H9 (cell line): ENCODE measurements at places on chromosomes 13 and 19.

- DNase-seq: no peak
Measured at GRCh38 chr19:5839065-5840017, at the start of gene FUT6. TSS of gene FUT6 (minus strand) at chr19:5839702. CDS start at chr19:5832567, 7,135 bp downstream.

DNA sequence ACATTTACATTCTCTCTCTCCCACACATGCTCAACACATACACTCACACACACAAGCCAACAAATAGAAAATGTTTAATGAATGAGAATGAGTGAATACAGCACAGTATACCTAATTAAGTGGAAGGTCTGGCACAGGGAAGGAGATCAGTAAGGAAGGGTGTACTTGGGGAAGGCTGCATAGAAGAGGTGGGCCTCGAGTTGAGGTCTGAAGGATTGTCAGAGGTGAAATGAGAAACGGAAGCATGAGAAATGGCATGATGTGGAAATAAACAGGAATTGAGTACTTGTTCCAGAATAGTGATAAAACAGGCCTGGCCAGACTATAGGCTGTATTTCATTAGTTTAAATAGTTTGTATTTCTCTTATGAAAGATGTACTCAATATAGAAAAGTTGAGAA is 136.2 kb downstream of the FLT1 start:
- no peak for DNase-seq

DNA sequence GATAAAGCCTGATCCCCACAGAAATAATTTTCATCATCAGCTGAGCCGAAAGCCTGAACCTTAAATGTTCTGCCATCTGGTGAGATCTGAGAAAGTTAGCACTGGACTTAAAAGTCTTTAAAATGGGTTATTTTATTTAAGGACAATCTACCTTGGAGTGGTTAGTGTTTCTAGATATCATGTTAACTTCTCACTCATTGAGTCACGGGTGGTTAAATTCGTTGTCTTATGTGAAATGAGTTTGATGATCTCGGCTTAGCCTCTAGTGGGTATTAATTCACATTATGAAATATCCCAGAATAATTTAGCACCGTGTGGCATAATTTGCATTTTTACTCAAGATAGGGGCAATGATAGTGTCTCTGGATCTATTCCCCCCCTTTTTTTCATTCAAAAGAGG is 117.4 kb upstream of the ZNF536 start:
- no peak for DNase-seq

DNA sequence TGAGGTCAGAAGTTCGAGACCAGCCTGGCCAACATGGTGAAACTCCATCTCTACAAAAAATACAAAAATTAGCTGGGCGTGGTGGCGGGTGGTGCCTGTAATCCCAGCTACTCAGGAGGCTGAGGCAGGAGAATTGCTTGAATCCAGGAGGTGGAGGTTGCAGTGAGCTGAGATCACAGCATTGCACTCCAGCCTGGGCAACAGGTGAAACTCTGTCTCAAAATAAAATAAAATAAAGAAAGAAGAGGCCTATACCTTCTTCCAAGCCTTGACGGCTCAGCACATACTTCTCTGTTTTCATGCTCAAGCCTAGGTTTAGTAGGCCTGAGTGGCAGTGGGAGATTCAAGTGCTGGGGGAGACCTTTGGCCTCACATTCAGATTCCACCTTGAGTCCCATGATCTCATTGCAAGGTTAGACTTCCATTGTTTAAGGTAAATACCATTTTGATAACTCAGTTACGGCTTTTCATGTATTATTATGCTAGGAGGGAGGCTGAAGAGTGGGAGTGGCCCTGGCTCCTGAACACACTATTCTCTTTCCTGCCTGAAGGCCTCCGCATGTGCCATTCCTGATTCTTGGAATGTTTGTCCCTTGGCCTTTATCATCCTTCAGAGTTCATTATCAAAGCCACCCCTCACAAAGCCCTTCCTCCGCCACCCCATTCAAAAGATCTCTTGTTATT is 1.6 kb upstream of the SPINT2 start:
- DNase-seq: no peak

GRCh38 chr13:27857282-27857681 is 62.5 kb upstream of the PDX1 start:
- DNase-seq: no peak

GRCh38 chr13:38386421-38386820 is 36.8 kb downstream of the UFM1 start:
- DNase-seq: no peak

DNA sequence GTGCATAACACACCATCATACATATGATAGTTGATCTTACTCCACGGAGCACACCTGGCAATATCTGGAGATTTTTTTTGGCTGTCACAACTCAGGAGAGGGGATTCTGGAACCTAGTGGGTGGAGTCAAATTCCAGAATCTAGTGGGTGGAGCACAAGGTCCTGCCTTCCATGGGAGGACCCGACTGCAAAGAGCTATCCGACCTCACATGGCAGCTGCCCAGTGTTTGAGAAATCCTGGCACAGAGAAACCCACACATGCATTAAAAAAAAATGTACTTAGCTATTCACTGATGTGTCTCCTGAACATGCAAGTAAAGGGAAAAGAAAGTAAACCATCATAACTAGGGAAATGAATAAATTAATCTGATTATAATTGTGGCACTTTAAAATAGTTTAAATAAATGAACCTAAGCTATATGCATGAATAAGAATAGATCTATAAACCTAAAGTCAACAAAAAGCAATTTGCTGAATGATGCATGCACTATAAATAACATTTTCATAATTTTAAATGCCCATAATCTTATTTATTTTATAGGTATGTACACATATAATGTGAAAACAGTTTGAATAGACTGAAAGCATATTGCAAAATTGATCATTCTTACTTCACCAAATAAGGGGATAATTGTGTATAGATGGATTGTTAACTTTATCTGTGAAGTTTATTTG is 300.3 kb downstream of the MYO16 start:
- DNase-seq: no peak

- DNase-seq: no peak
Measured at GRCh38 chr13:49098771-49099512, 121.2 kb upstream of the MLNR start.

DNA sequence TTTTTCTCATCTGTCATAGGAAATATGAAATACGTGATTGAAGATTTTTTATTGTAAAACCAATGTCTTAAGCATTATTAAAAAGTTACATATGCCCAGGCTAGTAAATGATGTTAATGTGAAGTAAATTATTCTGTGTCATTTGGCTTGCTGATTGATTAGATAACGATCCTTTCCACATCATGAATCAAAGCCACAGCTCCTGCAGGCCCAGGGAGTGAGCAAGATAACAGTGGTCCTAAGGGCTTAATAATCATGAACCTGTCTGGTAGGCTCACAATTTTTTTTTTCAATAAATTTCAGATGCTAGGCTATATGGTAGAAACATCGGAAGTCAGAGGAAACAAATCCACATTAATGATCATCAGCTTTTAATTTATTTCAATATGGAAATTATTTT is 269.0 kb upstream of the SLC10A2 start:
- no peak for DNase-seq

DNA sequence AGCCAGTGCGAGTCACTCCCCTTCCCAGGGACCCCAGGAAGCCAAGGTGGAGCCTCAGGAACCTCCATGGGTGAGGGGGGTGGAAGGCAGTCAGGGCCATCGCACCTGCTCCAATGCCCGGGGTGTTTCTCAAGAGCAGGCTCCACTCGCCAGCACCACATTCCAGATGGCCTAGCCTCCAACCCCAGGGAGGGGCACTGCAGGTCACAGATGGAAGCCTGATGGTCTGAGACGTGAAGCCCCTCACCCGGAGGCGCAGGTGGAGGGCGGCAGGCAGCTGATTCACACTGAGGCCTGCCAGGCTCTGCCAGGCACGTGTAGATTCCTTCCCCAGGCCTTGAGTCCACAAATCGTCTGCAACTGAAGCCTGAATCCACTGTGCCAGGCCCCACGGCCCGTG is 23.0 kb upstream of the ISYNA1 start:
- DNase-seq: no peak

- no peak for DNase-seq
Measured at GRCh38 chr13:42383025-42383424, 111.1 kb downstream of the AKAP11 start.

DNA sequence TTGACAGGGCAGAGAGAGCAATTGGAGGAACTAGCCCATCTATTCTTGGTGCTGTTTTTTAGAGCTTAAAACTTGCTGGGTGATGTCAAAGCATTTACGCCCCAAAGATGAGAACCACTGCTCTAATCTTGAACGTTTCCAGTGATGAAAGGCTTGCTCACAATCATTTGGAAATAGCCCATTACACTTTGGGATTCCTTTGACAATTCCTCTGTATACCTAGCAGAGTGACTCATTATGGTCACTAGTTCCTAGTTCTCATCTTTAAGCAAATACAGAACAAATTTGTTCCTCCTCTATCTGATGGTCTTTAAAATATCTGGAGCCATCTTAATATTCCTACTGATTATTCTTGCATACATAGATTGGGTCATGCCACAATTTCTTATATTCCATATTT is 112.3 kb downstream of the GPC6 start:
- no peak for DNase-seq

DNA sequence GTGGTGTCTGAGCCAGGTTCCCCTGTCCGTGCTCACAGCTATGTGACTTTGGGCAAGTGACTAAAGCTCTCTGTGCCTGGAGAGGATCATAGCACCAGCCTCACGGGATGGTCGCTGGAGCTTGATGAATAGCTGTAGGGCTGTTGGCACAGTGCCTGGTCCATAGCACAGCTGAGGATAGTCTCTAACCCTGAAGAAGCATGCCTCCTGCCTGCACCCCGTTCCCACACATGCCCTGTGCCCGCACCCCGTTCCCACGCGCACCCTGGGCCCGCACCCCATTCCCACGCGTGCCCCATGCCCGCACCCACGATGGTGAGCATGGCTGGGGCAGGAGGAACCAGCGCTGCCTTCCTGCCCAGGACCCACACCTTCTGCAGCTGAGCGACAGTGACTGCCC is 63.7 kb upstream of the F7 start:
- DNase-seq: no peak

GRCh38 chr13:70856025-70856424 is 747.8 kb upstream of the KLHL1 start:
- no peak for DNase-seq

GRCh38 chr19:49488046-49488862 is 846 bp downstream of the RPL13A start:
- DNase-seq: no peak

GRCh38 chr19:12884926-12885748 is 1.9 kb downstream of the KLF1 start:
- peak; percentile 99 for DNase-seq

DNA sequence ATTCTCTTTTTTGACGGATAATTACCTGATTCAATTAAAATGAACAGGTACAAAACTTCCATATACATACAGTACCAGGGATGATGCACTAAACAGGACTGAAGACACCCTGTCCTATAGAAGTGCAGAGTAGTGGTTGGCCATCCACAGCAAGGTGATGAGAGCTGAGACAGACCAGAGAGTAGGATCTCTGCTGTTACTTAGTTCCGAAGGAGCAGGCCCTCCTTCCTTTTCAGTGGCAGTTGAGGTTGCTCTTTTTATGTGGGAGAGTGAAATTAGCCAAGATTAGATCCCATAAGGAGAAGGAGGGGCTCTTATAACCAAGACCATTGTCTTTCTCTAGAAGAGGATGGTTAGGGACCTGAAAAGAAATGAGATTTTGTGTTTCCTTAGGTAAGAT is 4.0 kb downstream of the PDS5B start:
- DNase-seq: no peak

GRCh38 chr13:34657716-34658115 is 284.4 kb upstream of the NBEA start:
- no peak for DNase-seq

- DNase-seq: no peak
Measured at GRCh38 chr13:48838193-48838973, 137.3 kb upstream of the FNDC3A start.

- peak; percentile 52 for DNase-seq
Measured at GRCh38 chr13:75469047-75469446, 12.9 kb downstream of the TBC1D4 start.

GRCh38 chr19:2084993-2085720 is 11.0 kb downstream of the MOB3A start:
- no peak for DNase-seq

- DNase-seq: no peak
Measured at GRCh38 chr13:38167164-38167822, 182.4 kb upstream of the UFM1 start.

DNA sequence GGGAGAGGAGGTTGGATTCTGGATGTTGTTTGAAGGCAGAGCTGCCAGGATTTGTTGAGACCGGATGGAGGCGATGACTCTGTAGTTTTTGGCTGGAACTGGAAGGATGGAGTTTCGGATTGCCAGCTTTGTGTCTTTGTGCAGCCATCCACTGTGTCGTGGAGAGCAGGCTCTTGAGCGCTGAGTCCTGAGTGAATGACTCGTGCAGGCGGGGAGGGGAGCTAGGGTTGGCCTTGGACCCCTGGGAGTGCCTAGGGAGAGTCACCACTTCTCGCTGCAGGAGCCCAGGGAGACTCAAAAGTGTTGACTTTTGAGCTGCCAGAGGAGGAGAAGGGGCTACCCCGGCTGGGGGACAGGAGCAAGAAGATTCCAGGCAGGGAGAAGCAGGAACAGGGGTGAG is 3.9 kb downstream of the TOMM40 start:
- DNase-seq: no peak

- no peak for DNase-seq
Measured at GRCh38 chr13:108963846-108964600, 334.6 kb downstream of the MYO16 start.

- DNase-seq: no peak
Measured at GRCh38 chr19:43905897-43906296, 29.2 kb downstream of the ZNF45 start.

DNA sequence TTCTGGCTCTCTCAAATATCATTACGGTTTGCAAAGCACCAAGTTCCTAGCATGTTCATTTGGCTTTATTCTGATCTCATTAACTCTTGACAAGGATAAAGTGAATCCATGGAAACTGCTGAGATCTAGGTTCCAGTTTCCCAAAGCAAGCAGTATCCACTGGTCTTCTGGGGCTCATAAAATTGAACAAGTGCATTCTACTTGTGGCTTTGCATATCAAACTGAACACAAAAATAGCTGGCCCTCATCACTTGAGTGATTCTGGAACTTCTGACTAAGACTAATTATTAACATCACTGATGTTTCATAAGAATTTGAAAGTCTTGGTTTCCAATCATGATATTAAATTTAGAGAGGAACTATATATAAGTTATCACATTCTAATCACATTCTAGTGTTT is 6.3 kb upstream of the KCTD12 start:
- DNase-seq: no peak
